ENCODE measurements at places on chromosomes 4 and X.

- no peak for DNase-seq
These were observed 170.3 kb downstream of the MOSPD2 start for GRCh38 chrX:15043538-15043937.

GRCh38 chrX:53086464-53086863, 4.3 kb downstream of the TSPYL2 start:
- DNase-seq, result no peak

DNA sequence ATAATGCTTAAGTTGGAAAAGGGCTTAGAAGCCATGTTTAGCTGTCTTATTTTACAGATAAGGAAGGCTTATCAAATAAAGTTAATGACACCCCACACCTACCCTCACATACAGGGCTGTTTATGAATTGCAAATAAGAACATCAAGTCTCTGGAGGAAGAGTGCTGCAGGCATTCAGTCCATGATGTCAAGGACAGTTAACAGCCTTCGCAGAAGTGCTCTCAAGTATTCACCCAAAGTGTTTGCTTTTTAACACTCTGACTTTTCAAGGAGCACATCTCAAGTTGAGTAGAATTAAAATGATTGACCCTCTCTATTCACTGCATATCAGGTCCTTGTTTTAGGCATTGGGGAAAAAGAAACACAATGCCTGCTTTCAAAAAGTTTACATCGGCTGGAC, 328.7 kb downstream of the LDB2 start:
- no peak for DNase-seq

GRCh38 chr4:102252171-102252570, 93.1 kb downstream of the SLC39A8 start:
- DNase-seq, result no peak

GRCh38 chrX:11787564-11787963, 29.5 kb downstream of the MSL3 start:
- no peak for DNase-seq

- DNase-seq, result no peak
These were observed 11.0 kb downstream of the VEGFC start for GRCh38 chr4:176781739-176782100.
